ENCODE measurements at places on chromosomes 12 and 14.

DNA sequence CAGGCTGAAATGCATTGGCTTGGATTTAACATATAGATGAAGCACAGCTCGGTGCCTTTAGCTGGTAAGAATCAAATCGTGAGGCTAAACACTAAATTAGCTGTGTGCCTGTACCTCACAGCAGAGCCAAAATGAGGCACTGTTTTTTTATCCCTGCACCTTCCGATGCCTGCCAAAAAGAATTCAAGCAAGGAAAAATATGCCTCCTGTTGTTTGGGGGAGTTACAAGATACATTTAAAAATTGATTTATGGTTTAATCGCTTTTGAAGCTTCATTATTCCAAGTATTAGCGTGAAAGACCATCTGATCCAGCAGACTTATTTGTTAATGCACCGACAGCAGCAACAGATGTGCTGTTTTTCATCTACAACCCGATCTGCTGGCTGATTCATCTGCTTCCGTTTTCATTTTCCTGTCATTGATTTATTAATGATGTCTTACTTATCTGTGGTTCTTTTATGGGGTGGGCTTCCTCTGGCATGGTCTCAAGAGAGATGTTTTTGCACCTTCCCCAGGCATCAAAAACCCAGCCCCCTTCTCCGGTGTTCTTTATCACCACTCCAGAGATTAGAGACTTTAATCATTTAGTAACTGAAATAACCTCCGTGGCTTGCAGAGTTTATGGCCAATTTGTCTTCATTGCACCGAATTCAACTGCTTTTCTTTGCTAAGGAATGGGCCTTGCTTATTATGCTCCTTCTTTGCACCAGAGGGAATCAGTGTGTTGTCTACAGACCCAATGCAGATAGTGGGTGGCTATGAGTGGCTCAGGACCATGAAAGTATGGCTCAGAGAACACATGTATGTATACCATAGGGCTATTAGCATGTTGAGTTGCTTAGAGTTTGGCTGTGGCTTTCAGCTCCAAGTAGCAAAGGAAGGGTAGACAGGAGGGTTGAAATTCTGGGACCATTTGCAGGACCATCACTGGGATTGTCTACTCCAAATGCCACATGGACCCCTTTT, 166.8 kb upstream of the TMEM260 start:
- no peak for DNase-seq

DNA sequence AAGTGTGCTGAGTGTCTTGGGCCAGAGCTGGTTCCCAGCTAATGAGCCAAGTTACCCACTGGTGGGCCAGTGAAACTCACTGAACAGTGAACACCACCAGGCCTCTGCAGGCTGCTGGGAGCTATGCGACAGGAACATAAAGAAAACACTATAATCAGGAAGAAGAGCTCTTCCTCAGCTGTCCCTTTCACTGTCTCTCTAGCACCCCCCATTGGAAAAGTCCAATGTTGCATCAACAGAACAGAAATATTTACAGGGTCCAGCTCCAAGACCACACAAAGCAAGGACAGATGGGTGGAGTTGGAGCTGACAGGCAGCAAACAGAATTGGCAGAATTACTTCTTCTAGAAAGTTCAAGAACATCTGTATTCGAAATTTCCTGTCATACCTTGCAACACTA, 903.6 kb upstream of the TMEM132C start:
- DNase-seq: no peak

- no peak for DNase-seq
These were observed 30.2 kb downstream of the BBS10 start for GRCh38 chr12:76317976-76318375.

DNA sequence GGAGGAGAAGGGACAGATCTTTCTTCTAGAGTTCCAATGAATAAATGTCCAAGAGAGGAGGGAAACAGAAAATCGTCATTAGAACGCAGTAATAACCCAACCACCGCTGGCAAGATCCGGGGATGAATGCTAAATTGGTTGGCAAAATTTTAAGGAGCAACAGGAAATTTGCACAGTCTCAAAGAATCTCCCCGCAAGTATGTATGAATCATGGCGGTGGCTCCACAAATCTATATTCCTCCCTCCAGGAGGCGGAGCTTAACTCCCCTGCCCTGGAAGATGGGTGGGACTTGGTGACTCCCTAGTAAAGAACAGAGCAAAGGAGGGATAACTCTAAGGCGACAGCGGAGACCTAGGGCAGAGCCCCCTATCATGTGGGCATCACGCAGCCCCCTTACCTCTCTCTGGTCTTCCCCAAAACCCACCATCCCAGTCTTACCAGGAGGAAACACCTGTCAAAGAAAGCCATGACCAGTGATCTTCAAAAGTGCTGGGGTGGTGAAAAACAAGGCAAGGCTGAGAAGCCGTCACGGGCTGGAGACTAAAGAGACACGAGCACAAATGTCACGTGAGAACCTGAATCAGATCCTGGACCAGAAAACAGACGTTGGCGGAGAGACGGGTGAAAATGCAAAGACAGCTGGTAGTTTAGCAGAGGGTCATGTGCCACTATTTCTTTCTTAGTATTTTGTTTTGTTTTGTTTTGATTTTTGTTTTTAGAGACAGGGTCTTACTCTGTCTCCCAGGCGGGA, 125.8 kb downstream of the NCOR2 start:
- DNase-seq: no peak

DNA sequence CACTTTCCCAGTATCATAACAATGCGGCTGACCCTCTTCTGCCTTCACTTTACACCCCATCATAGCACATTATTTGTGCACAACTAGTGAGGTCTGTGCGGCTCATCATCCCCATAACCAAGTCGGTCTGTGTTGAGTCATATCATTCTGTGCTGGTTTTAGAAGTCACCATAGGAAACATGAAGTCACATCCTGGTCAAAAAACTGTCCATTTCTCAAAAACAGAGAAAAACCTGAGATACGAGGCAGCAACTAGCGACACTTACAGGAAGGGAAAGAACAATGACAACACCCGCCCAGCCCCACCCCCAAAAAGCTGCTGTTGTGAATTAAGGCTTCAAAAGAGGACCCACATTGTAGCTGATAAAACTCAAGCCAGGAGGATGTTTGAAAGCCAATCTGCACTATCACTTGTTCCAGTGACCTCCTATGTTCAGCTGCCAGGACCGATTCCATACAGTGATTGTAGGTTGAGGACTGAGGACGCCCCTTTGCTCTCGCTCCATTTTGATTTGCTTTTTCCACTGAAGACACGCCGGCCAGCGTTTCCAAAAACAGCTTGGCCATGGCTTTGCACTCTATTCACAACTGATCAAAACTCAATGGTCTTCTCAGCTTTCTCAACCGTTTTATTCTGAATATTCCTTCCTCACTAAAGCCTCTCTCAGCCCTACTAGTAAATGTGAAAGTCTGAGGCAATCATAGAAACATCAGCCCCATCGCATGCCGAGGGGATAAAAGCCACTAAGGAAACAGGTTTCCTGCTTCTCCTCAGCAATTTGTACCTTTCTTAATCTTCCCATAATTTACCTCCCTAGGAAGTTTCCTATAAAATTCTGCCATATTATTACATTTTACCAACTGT, 87.5 kb downstream of the DUSP16 start:
- DNase-seq: no peak

DNA sequence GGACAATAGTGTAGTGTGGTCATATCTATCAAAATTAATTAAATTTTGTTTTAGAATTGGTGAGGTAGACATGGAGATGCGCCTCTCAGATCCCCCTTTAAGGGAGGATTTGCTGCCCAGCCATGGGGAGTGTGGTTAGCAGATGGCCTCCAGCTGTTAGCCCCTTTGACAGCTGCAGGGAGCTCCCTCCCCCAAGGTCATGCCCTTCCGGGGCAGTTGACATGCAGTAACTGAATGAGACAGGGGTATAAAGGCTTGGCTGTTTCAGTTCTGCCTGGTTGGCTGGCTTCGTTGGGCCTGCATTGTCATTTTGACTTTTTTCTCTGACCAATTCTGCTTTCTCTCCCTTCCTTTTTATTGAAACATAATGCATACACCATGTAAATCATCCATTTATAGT, 291.5 kb upstream of the SRRM4 start:
- DNase-seq: no peak

DNA sequence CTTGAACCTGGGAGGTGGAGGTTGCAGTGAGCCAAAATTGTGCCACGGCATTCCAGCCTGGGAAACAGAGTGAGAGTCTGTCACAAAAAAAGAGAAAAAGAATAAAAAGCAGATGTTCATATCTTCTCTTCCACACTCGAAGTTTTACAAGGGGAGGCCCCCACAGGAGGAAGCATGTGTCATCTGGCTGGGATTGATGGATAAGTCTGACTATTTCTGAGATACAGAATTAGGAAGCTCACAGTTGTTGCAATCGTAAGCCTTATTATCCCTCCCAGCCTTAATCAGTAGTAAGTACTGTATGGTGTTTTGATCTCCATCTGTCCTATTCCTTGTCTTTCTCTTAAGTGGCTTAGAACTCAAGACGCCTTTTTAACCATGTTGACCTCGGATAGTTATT, 31.9 kb upstream of the RASSF8 start:
- no peak for DNase-seq

DNA sequence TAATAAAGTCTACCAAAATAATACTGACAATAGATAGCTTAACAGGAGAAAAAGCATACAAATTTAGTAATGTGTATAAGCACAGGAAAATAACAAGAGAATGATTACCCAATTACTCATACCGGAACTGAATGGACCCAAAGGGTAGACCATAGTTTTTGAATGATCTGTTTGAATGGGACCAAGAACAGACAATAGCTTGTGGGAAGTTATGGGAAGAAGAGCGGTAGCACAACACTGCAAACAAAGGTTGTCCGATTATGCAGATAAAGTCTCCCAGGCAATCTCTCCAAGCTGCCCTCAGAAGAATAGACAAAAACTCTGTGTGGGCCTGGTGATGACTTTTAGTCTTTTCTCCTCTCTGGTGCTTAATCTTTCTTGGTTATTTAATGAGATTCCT, 96.6 kb upstream of the NEDD1 start:
- DNase-seq: no peak

GRCh38 chr12:79871621-79872020, 63.3 kb downstream of the PPP1R12A start:
- DNase-seq: no peak

- no peak for DNase-seq
These were observed 2.7 kb downstream of the VRTN start for GRCh38 chr14:74350928-74351323.

DNA sequence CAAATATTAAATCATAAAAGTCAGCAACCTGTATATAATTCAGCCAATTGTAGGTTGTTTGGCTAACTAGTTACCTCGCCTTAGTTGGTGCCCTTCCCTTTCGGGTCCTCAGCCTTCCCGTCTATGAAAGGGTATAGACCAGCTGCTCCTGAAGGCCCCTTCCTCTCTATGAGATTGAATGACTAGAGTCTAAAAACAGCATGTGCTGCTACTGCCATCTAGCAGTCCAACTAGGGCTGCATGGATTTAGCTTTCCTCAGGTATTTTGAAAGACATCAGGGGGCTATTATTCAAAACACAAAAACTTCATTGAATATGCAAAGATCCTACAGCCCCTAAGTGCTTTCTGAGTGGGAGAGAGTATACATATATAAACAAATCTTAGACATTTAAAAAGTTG, 37.0 kb upstream of the TMEM263 start:
- DNase-seq: no peak

DNA sequence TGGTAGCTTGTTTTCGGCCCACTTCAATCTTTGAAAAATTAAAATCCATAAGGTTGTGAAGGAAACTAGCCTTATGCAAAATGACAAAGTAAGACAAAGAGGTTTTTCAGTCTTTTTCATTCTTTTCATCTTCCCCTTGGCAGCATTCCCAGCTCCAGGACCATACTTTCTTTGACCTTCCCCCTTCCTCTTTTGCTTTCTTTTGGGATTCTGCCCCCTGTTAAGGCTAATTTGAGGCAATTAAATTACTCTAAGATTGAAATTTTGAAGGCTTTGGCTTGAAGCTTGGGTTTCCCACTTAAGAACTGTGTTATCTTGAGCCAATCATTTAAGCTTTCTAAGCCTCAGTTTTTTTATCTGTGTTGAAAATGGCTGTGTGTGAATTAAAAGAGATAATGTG, 124.9 kb downstream of the DACT1 start:
- DNase-seq: no peak

GRCh38 chr14:92887157-92887556, 35.8 kb upstream of the CHGA start:
- DNase-seq: no peak

GRCh38 chr12:62003701-62004100, 256.5 kb upstream of the USP15 start:
- DNase-seq: no peak

GRCh38 chr14:65222440-65222858, 120.1 kb upstream of the MAX start:
- DNase-seq: no peak

GRCh38 chr12:117404940-117405339, 43.5 kb upstream of the NOS1 start:
- DNase-seq: no peak

DNA sequence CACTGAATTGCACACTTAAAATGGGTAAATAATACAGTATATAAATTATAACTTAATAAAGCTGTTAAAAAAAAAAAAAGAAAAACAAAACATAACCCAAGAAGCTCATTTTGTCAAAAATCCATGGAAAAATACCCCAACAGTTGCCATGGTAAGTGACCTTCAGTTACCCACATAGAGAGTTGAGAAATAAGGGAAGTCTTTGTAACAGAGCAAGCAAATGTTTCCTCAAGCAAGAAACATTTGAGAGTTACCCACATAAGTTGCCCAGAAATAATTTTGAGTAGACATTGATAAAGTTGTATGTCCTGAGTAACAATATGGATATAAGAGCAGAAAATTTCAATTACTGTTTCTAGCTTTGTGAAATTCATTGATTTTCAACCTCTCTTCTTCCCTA, 227.4 kb downstream of the CCDC59 start:
- no peak for DNase-seq

DNA sequence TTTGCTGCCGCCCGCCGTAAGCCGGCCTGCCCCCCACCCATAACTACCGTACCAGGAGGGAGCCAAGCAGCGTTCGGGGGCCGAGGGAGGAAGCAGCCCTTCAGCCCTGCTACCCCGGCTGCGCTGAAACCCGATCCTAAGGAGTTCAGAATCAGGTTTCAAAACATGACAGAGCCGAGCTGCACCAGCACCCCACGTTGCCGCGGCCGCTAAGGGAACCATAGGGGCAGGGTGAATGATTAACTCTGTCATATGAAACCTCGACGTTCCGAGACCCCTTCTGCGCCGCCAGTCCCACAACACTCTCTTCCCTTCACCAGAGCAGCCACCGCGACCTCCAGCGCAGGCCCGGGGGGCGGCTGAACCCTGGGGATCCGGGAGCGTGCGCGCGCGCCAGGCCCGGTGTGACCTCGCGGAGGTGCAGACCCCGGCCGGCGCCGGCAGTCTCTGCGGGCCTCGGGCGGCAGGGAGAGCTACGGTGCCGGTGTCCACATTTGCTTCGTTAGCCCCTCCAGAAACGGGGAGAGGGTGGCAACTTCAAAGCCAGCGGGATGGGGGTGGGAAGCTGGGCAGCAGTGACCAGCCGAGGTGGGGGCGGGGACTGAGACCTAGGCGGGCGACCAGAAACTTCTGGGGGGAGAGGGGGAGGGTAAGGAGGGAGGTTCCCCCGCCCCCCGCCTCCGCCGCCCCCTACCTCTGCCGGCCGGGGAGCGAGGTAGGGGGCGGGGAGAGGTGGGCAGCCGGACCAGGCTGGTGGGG, 1.6 kb downstream of the SIX4 start:
- no peak for DNase-seq

GRCh38 chr12:60844101-60844500, 1248.3 kb downstream of the SLC16A7 start:
- no peak for DNase-seq

- no peak for DNase-seq
These were observed 1.6 kb downstream of the OGFOD2 start for GRCh38 chr12:122976648-122976975.

All from HFF-Myc (cell line).